HepG2 (cell line): ENCODE measurements at places on chromosomes 16 and 17. TPM values are rescaled to one million over a fixed set of nuclear protein-coding genes. Genes with fewer than 3 reads are reported as not detected.

The PRSS33 gene
- not detected in 2 replicates for total RNA-seq

DNA sequence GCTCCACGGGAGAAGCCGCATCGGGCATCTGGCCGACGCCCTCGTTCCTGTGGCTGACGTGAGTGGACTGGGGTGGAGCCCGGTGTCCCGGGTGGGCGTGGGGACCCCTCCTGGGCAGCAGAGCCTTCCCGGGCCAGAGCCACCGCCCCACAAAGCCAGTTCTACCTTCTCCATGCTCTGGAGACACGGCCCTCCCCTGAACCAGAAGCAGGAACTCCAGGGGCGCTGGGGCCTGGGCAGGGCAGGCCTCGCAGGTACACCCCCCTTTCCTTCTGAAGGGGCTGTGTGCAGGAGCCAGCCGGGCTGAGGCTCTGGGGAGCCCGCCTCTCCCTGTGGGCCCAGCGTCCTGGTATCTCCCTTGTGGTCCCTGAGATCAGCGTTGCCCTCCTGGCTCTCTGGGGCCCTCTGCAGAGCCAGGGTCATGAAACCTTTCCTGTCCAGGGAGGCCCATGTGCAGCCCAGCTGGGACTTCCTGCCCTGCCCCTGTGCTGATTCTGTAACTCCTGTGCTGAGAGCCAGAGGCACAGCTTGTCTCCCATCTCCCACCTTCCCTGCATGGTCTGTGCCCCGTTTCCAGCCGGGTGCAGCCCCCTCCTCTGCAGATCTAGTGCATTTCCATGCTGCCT, 6.5 kb downstream of the PIGQ start:
- no peak for DNase-seq
- H3K27me3 ChIP-seq, result no peaks in the 10 kb centered on the region
- H3K27ac ChIP-seq, result no peak overlapping the region
- H3K36me3 ChIP-seq, result peaks cover 1% of the 10 kb centered on the region; the same call in 1 of the 2 replicates
- peaks cover 12% of the 10 kb centered on the region for H3K4me1 ChIP-seq
- no peak overlapping the region for H3K4me3 ChIP-seq

- H3K27me3 ChIP-seq, result no peaks in the 10 kb centered on the region; the same call in 1 of the 2 replicates
- no peak overlapping the region for H3K27ac ChIP-seq
- no peak for DNase-seq
Measured at GRCh38 chr17:13073018-13073417, 55.2 kb upstream of the ELAC2 start.

DNA sequence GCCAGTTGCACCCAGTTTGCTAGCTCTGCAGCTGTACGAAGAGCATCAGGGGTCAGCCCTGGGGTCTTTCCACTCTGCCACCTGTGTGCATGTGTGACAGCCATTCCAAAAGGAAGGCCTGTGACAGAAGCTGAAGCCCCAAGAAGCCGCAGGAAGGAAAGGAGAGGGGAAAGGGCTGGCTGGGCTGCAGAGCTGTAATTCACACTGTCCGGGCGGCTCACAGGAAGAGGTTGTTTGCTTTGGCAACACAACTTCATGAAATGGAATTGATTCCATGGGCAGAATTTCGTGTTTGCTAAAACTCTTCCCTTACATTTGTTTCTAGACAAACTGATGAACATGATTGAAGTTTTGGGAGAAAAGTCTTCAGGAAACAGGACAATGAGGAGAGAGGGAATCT, 14.8 kb downstream of the TMEM204 start:
- no peak overlapping the region for H3K4me3 ChIP-seq
- peaks cover 38% of the 10 kb centered on the region for H3K4me1 ChIP-seq
- DNase-seq, result no peak
- peak overlapping the region; percentile 44 for H3K27ac ChIP-seq

DNA sequence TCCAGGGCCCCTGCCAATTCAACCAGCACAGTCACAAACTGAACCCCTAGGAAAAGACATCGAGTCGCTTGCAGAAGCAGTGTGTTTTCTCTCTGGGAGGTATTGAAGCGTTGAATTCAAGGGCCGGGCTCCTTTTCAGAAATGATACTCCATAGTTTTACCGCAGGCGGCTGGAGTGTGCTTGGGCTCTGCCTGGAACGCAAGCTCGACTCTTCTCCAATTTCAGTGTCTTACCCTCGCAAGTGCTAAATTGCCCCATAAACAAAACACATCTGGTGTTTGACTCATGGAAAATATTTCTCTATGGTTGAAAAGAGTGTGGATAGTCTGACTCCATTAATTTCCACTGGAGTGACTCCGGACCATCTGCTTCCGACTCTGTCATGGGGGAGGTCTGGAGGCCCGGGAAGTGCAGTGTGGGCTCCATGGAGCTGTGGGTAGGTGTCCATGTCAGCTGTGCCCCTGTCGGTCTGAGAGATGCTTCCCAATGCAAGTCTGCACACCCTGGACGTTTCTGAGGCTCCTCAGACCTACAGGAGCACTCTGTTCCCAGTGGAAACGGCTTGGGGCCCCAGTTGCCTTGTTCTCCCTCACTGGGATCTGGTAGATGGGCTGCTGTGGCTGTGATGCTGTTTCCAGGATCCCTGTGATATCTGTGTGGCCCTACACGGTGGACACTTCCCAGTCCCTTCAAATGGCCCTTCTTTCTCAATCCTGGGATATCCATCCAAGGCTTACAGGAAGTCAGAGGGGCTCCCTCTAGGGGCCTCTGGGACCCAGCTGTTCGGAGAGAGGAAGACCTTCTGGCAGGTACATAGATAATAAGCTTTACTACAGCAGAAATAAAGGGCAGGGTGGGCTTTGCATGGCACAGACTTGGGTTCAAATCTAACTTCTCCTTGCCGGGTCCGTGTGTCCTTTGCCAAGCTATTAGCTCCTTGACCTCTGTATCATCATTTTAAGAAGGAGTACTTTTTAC, 119.8 kb upstream of the CDH13 start:
- no peaks in the 10 kb centered on the region for H3K36me3 ChIP-seq
- no peaks in the 10 kb centered on the region; the same call in 1 of the 2 replicates for H3K27me3 ChIP-seq
- H3K4me1 ChIP-seq, result no peaks in the 10 kb centered on the region
- no peak overlapping the region for H3K4me3 ChIP-seq

- DNase-seq, result no peak
- no peaks in the 10 kb centered on the region for H3K27me3 ChIP-seq
- no peak overlapping the region for H3K27ac ChIP-seq
Measured at GRCh38 chr16:14462811-14463210, 167.2 kb downstream of the PARN start.

GRCh38 chr17:28912281-28912937, 9.5 kb upstream of the DHRS13 start:
- H3K36me3 ChIP-seq, result peaks cover 83% of the 10 kb centered on the region
- peak overlapping the region; percentile 14 for H3K27ac ChIP-seq
- no peak for DNase-seq
- no peaks in the 10 kb centered on the region for H3K27me3 ChIP-seq
- no peak overlapping the region for H3K4me3 ChIP-seq

DNA sequence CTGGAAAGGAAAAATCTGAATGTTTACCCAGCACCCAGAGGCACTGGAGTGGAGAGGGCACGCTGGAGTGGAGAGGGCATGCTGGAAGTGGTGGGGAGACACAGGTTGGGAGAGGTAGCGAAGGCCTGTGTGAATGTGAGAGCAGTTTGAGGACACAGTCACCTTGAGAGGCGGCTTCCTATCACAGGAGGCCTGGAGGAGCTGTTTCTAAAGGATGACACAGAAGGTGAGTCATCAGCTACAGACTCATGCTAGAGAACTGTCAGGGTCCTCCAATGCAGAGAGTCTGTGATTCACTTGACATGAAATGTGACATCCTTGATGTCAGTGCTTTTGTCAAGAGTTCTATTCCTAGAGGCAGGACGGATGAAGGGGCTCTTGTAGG, 13.8 kb downstream of the CTRL start:
- no peaks in the 10 kb centered on the region for H3K27me3 ChIP-seq
- no peak overlapping the region for H3K27ac ChIP-seq
- peak; percentile 53 for DNase-seq
